ENCODE measurements at places on chromosomes 11 and 22.

- no peak for DNase-seq
Measured at GRCh38 chr11:43644621-43645299, 35.8 kb upstream of the HSD17B12 start.

- no peak for DNase-seq
Measured at GRCh38 chr11:64367931-64368672, 9.1 kb downstream of the RPS6KA4 start.

DNA sequence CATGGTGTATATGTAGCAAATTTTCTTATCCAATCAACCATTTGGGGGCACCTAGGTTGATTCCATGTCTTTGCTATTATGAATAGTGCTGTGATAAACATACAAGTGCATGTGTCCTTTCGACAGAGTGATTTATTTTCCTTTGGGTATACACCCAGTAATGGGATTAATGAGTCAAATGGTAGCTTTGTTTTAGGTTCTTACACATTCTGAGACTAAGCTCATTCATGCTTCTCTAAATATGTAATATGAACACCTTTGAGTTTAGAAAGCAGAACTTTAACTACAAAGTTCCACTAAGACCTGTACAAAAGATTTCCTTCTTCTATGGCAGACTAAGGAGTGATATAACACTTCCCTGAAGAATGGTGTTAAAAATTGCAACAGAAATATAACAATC lies 627.0 kb downstream of the KCNA4 start:
- DNase-seq, result no peak

GRCh38 chr11:117702946-117703598 lies 93.9 kb downstream of the DSCAML1 start:
- DNase-seq, result no peak

GRCh38 chr11:20247591-20248007 lies 87.3 kb upstream of the DBX1 start:
- no peak for DNase-seq

DNA sequence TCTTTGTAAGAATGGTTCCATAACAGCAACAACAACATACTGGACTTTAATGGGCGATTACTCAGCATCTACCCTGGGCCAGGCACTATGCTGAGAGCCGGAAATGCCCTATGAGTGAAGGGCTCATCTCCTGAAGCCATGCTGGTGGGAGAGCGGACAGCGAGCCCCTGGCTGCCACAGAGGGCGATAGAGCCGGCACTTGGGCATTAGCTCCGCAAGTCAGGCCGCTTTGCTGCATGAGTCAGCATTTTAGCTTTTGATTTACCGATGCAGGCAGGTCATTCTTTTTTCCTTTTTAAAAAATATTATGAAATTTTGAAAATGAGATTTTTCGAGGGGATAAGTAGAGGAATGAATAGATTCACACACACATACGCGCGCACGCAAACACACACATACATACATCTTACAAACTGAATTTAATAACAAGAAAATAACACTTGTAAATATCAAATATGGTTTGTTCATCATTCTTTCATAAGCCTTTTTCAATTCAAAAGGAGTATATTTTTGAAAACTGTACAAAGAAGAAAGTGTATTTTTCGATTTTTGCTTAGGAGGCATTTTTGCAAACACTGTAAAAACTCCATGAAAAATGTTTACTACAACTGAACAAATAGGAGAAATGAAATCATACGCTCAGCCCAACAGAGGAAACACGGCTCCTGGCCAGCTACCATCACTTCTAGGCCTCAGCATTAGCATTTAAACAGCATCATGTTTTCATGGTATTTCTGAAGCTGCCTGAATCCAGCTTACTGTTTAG lies 667.3 kb downstream of the OPCML start:
- no peak for DNase-seq

- no peak for DNase-seq
Measured at GRCh38 chr22:47193606-47194329, 431.3 kb downstream of the TBC1D22A start.

GRCh38 chr11:35236667-35237003 lies 97.7 kb downstream of the CD44 start:
- no peak for DNase-seq

- DNase-seq, result no peak
Measured at GRCh38 chr22:38777087-38777671, 16.8 kb downstream of the DNAL4 start.

- DNase-seq, result no peak
Measured at GRCh38 chr11:67278135-67278938, 10.8 kb upstream of the ANKRD13D start.

GRCh38 chr11:2740275-2740940 lies 40.6 kb upstream of the KCNQ1OT1 start:
- no peak for DNase-seq

DNA sequence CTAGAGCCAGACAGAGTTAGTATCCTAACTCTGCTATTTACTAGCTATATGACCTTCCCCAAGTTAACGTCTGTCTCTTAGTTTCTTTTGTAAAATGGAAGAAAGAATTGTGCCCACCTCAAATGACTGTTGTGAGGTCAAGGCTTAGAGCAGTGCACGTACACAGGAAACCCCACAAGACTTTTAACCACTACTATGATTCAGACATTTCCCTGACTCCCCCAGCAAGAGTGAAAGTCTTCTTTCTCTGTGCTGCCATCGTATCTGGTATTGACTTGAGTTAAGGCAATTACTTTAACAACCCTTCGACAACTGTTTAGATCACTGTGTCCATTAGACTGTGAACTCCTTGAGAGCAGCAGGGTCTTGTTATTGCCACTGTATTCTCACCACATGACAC lies 2.6 kb upstream of the OR52W1 start:
- no peak for DNase-seq

- DNase-seq, result no peak
Measured at GRCh38 chr11:108787105-108787504, 122.2 kb downstream of the DDX10 start.

DNA sequence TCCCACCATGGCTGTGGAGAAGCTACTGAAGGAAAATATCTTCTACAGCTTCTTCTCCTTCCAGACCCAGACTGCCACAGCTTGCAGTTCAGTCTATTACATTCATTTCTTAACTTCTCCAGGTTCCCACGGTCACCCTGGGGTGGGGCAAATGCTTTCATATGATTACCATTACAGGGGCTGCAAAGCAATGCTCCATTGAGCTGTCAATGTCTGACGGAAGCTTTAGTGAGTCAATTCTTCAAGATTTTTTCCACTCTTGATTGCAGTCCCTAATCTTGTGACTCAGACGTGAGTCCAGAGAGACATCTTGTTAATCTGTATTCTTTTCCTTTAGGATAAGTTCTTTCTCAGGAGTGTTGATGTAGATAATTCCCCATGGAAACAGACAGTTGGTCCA lies 233.4 kb upstream of the DDI1 start:
- no peak for DNase-seq

DNA sequence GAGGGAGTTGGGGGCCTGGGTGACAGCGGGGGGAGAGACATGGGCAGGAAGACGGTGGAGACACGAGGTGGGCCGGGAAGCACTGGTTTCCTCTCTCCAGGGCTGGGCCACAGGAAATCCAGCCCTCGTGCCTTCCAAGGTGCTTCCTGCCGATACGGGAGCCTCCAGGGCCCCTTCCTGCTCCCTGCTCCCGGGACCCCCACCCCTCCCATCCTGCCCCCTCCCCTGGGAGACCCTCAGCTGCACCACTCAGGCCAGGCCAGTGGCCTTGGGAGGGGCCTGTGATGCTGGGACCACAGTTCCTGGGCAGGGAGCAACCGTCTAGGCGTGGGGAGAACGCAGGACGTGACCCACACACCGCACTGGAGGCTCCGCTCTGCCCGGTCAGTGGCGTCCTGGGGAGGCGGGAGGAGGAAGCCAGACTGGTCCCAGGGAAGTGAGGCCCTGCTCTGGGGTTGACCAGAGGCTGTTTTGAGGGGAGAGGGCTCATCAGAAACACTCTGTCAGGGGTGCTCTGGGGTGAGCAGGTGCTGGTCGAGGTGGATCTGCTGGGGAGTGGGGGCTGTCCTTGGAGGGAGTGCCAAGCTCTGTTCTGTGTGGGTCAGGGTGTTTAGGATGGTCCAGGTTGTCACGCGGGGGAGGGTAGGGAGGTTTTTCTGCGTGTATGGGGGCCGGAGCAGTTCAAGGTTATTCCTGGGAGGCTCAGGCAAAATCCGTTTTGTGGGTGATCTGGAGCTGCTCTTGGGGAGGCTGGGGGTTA lies at the start of gene SHANK3:
TSS of gene SHANK3 (plus strand) at position 353 of the 760 bp plus-strand sequence.
- DNase-seq, result no peak

DNA sequence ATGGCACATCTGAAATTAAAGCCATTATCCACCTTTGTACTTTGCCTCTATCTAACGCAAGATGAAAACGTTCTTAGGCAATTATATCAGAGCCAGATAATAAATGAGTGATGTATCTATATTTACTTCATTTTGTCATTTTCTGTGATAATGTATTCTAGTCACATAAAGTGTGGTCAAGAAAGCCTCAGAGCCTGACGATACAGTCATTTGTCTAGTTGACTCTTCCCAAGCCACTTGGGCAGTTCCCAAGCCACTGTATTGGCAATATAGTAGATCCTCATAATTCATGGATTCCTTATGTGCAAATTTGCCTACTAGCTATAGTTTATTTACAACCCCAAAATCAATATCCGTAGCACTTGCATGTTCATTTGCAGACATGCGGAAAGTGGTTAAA lies 7.8 kb downstream of the HOATZ start:
- DNase-seq, result no peak

- no peak for DNase-seq
Measured at GRCh38 chr11:122304973-122305372, 189.0 kb upstream of the BLID start.

GRCh38 chr11:119473901-119474681 lies 51.1 kb upstream of the THY1 start:
- no peak for DNase-seq

- DNase-seq, result no peak
Measured at GRCh38 chr11:36015799-36016198, 71.9 kb downstream of the LDLRAD3 start.

DNA sequence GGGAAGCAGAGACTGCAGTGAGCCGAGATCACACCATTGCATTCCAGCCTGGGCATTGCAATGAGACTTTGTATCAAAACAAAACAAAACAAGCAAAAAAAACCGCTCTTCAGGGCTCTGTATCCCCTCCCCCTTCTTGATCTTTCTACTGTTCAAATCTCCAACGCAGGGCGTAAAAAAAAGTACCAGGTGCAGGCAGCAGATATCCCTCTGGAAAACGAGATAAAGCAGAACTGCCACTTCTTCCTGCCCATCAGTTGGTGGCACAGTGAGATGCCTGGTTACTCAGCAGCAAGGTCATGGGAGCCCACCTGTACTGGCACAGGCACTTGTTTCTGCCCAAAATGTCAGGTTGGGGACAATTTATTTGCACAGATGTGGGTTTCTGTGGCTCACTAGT lies 11.2 kb downstream of the CCS start:
- no peak for DNase-seq

DNA sequence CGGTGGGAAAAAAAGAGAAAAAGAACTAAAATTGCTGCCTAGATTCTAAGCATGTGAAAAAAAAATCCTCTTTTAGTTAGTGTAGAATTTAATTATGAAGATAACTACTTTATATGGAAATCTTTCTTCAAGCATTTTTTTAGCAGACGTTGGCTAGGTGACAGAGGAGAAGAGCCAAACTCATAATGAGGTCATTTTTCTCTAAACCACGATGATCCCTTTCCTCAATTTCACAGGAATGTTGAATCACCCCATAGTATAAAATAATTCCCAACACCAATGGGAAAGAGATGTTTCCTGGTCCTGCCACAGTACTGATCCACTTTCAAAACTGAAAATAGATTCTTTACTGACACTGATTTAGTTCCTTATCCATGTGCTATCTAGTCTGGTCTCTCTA lies 319.8 kb downstream of the DLG2 start:
- DNase-seq, result no peak

GRCh38 chr11:44952082-44952481 lies 1.4 kb upstream of the TP53I11 start:
- no peak for DNase-seq

DNA sequence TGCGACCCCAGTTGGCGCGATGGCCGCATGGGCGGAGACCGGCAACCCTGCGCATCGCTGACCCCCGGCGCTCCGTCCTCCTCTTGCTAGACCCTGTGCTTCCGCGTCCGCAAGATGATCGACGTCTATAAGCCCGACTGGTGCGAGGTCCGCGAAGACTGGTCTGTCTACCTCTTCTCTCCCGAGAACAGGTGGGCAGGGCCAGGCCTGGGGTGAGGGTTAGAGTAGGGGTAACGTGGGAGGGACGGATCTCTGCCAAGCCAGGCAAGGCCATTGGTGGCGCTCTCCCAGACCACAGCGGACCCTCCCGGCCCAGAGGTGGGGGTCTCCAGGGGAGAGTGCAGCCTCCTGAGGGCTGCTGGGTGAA lies 92.1 kb downstream of the CACNA1I start:
- no peak for DNase-seq

- no peak for DNase-seq
Measured at GRCh38 chr22:23072077-23072910, 2.0 kb downstream of the GNAZ start.

DNA sequence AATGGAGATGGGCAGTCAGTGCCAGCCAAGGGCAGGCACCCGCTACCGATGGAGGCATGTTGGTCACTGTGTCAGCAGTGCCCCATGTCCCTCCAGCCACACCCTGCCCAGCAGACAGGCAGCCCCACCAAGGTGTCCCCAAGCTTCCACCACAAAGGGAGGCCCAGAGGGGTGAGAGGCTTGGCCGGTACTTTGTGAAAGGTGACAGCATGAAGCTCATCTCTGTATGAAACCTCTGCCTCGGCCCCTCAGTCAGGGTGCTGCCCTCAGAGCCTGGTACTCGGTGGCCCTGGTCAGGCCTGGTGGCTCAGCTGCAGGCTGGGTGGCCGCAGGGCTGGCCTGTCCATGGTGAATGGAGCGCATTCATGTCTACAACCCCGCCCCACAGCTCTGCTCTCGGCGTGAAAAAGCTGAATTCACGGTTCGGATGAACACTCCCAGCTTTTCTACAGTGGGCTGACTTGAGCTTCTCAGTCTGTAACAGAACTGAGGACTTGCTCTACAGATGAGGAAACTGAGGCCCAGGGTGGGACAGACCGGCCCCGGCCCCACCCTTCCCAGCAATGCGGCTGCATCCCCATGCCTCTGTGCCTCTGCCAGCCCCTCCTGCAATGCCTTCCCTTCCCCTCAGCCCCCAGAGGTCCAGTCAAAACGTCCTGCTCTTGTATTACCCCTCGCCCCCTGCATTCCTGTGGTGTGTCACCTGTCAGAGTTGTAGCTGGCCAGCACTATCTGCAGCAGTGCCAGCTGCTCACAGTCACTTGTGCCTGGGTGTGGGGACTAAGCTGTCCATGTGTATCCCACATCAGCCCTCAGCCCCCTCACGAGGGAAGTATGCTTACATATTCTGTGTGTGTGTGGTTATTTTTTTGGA lies 27.7 kb downstream of the RSPH14 start:
- DNase-seq, result no peak

- no peak for DNase-seq
Measured at GRCh38 chr11:68338051-68338780, 25.8 kb downstream of the LRP5 start.

DNA sequence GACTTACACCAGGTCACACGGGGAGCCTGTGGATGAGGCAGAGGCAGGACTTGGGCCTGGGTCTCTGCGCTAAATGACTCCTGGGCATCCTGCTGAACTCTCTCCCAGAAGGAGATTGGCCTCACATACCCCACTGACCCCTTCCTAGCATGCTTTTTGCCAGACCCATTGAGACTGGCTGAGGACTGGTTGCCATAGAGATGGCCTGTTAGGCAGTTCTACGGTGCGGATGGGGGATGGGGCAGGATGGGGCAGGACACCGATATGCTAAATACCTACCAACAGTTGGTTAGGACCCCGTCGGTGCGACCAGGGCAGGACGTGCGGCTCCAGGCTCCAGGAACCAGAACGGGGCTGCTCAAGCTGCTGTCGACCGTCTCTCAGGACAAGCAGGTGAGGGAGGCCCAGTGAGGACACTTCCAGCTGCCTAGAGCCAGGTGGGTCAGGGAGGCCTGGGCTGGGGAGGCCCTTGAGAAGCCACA lies at the start of gene TSGA10IP:
TSS of gene TSGA10IP (plus strand) at position 51 of the 482 bp plus-strand sequence. CDS start at position 247, 196 bp downstream.
- no peak for DNase-seq

All from smooth muscle cell of the brain vasculature (primary cell).